ENCODE measurements at places on chromosomes 3 and 15.

DNA sequence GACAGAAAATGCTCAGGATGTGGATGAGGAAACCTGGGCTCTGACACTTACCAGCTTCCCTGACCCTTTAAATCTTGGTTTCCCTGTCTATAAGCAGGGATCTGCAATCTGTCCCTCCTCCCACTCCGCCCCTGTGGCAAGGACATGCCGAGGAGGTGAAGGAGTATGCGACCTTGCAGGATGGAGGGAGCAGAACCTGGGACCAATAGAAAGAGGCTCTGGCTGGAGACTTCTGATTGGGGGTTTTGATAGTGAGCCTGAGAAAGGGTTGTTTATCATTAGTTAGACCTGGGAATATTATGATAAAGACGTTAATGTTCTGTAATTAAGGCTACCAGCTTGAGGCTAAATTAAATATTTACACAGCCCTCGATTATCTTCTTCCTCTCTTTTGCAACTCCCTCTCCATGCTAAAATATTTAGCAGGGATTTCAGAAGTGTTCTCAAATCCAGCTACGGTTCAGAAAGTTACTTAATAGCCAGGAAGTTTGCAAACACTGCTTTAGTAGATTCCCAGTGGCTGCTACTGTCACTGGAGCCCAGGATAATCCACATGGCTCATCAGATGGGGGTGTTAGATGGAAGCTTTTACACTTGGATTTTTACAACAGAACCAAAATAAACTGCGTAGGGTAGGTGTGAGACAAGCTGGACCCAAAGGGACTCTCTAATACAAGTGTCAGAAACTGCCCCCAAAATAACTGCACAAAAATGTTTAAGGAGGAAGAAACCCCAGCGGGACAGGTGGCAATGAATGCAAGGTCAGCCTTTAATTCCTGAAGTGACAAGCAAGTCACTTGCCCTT, 9.2 kb upstream of the PAQR5 start:
- DNase-seq: no peak

- DNase-seq: no peak
These were observed 85.1 kb downstream of the DUT start for GRCh38 chr15:48416301-48416700.

- DNase-seq: peak; percentile 19
These were observed 15.7 kb upstream of the LRRC58 start for GRCh38 chr3:120364821-120365220.

GRCh38 chr3:194231929-194232832, 96.2 kb downstream of the HES1 start:
- DNase-seq: no peak

DNA sequence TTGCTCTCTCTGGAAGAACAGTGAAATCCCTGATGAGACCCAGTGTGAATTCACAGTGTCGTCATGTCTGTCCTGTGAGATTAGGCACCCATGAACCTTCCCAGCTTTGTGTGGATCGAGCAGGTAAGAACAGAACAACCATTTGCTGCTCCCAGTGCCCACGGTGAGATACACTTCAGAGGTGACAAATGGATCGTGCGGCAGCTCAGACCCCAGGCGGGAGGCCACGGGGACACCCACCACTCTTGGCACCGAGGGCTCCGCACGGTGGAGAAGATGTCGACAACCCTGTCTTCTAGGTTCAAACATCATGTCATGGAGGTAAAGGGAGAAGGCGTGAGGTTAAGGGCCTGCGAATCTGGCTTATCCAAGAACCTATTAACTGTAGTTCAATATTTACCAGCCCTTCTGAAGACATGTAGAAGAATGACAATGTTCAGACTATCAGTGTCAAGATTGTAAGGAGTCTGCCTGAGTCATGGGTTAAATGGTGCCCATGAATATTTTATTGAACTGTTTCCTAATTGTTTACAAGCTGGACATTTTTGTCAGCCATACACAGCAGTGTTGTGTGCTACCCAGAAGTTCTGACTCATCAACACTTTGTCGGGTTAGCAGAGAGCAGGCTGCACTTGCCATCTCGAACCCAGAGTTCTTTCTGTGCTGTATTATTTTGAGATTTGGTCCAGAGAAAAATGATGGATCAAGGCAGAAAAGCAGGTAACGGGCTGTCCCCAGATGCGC, 15.5 kb upstream of the PCSK6 start:
- DNase-seq: peak; percentile 19

- peak; percentile 71 for DNase-seq
These were observed 100.4 kb upstream of the TP63 start for GRCh38 chr3:189530822-189531221.

DNA sequence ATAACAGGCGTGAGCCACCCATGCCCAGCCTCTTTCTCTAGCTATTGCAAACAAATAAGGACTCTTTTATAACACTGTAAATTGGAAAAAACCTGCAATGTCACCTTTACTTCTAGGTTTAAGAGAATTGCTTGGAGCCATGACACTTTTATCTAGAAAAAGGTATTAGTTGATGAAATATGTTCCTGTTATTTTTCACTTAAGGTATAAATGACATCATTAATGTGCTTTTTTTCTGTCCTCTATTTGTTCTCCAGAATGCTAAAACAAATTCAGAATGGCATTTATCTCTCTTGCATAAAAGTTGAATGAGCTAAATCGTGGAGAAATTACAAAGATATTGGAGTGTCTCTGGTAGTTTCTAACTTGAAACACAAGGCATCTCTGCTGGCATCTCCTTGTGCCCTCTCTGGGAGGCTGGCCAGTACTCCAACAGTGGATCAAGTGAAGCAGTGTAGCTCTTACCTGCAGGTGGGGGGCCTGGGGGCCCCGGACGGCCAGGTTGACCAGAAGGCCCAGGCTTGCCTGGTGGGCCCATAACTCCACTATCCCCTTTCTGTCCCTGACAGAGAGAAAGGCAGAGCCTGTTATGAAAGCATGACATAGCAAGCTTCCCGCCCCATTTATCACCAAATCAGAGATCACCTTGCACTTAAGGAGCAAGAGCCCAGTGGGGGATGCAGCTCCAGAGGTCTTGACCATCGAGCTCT, 38.6 kb downstream of the EAF1 start:
- no peak for DNase-seq

DNA sequence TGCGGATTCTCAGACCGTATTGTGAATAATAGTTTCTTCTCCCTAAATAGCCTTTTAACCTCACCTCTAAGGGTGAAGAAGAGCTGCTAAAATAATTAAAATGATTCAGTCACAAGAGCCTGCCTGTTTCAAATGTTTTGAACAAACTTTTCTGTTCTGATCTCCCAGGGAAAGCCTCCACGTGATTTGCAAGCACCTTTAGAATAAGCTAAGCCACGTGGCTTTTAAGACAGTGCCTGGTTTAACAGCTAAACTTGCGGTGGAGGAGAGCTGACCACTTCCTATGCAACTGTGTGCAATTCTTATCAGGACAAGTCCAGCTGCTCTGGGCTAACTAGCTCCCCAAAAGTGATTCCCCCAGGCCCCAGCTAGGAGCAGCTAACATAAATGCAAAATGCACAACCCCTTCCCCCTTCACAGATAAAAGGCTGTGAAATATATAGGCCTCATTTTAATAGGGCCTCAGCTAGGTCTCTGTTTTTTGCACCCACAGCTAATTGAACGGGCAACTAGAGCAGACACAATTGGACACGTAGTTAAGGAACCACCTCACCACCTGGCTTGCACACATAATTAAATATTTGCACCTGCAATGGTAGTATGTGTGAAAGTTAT, 401.2 kb upstream of the NR2F2 start:
- DNase-seq: no peak

- DNase-seq: peak; percentile 49
These were observed 52.1 kb downstream of the VGLL4 start for GRCh38 chr3:11591391-11592282.

DNA sequence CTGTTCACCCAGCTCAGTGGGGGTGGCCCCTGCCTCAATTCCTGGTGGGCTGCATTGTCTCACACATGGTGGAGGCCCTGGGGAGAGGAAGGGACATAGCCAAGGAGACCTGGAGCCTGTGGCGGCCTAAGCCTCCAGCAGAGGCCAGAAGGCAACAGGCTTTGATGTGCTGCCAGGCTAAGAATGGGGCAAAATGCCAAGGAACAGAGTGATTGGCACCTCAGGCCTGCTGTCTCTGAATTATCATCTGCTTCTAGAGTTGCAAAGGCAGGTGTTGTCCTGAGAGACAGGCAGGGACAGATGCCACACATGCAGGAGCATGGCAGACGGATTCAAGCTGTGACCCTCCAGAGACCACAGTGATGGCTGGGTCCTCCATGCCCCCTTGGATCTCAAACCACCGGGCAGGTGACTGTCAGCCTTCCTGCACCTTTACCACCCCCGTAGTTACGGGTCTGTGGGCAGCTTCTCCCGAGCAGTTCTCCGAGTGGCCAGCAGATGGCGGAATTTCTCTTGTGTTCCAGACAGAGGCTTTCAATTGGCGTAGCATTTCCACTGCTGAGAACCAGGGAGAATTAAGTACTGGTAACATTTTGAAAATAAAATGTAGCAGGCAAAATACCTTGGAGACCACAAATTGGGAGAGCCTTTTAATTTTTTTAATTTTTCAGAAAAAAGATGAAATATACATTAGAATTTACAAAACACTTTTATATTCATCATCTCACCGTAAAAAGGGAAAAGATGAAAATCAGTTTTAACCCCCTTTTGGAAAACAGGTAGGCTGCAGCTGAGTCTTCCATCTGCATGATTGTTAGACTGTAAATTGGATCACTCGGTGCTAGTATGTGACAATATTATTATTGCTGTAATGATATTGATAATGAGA, 525.5 kb upstream of the CFAP20DC start:
- DNase-seq: peak; percentile 61

GRCh38 chr3:13536432-13536831, 12.5 kb upstream of the FBLN2 start:
- DNase-seq: no peak

- DNase-seq: no peak
These were observed 617.4 kb downstream of the SI start for GRCh38 chr3:164460851-164461250.

GRCh38 chr3:128376516-128376915, 90.2 kb downstream of the DNAJB8 start:
- no peak for DNase-seq

GRCh38 chr3:184505076-184505878, 56.3 kb upstream of the EPHB3 start:
- DNase-seq: peak; percentile 77

DNA sequence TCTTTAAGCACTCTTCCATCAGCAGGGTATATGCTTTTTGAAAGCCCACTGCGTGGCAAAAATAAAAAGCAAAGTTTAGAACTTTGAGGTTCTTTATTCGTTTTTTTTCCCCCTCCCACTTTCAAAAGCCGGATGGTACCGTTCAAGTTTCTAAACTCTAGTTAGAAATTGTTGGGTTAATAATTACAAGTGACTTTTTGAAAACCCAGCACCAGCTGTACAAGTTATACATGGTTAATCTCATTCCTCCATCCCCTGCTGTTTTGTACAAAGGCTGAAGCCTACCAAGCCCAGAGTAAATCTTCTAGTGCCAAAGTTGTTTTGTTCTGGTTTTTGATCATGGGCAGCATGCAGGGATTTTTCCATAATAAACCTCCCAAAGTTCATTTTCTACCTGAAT, 48.6 kb downstream of the WDR72 start:
- DNase-seq: no peak

GRCh38 chr3:49377483-49377882, 19.3 kb upstream of the GPX1 start:
- DNase-seq: peak; percentile 46

DNA sequence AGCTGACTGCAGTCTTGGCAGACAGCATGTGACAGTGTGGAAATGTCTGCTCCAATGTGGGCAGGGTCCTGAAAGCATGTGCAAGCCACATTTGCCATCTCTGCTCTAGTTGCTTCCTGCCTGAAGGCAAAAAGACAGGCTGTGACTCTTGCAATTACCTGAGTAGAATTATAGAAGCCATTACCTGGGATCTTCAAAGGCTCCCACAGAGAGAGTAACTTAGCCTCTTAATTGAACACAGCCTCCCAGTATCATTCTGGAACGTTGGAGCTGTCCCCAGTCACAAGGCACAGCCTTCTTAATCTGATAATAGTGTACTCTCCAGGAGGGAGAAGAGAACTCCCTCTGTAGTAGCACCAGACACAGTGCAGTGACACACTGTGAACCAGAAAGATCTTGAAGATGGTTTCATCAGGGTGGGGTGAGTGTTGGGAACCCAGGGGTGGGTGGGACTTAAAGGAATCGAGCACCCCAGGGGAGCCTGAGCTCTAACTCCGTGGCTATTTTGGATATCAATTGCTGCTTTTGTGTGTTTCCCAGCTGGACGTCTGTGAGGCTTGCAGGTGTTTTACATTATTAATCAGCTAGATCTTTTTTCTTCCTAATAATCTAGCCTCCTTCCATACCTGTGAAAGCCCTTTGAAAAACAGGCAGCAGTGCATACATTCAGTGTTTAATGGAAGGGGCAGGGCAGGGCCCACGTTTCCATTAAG, 40.6 kb upstream of the GLCE start:
- no peak for DNase-seq

DNA sequence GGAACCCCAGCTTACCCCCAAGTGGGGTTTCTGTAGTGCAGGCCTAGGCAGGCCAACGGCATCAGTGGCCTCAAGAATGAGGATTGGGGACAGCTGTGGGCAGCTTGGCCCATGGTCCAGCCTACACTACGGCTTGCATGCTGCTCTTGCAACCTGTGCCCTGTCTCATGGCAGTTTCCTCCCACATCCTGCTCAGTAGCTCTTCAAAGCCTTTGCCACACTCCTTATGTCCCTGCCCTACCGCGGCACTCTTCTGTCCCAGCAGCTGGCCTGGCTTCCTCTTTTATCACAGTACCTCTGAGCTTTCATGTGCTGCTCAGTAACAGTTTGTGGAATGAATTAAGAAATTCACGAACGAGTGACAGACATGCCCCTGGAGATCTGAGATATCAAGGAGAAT, 431.0 kb downstream of the EPHB1 start:
- DNase-seq: no peak

DNA sequence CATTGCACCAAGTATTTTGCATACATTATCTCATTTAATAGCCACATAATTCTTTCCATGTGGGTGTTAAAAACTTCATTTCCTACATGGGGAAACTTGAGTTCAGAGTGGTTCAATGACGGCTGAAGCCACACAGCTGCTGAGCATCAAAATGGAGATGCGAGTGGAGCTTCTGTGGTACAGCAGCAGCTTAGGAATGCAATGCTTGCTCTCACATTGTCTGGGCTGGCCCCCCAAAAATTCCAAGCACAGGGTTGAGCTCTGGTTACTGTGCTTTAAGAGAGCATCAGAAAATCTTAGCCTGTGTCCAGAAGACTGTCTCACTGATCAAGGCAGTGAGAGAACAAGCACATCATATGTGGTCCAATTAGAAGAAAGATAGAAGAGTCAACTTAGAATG, 57.4 kb upstream of the GADL1 start:
- DNase-seq: peak; percentile 34

GRCh38 chr15:85154061-85154460, 172.4 kb downstream of the PDE8A start:
- no peak for DNase-seq

DNA sequence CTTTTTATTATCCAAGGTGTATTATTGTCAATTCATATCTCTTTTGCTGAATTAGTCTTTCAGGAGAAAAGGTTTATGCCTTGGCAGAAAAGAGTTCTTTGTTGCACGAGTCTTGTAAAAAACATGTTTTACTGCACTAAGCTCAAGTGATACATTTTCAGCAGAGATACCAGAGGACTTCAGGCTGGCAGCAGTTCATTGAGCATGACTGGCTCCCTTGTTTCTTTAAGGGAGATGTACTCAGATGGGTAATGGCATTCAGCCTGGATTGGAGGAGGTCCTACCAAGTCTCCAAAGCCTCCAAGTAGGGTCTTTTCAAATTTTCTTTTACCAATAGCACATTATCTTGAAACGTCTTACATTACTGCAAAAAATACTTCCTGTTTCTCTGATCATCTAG, 400.1 kb downstream of the NSUN3 start:
- DNase-seq: no peak

Measured in fibroblast of skin of right quadriceps (primary cell).